Cardiac septum (tissue), 1 donor: ENCODE measurements at places on chromosomes 1 and 21. TPM values are rescaled to one million over a fixed set of nuclear protein-coding genes. Genes with fewer than 3 reads are reported as not detected.
A peak's percentile ranks its signal among the peaks of the same experiment; 100 is the strongest.

The MCOLN2 gene
- total RNA-seq, result 0.13 TPM

The NMNAT2 gene
- 1.9 TPM for total RNA-seq

The MARCKSL1 gene
- 12.0 TPM for total RNA-seq

The HAO2 gene
- not detected for total RNA-seq

- no peak for DNase-seq
These were observed 55.9 kb downstream of the C1orf87 start for GRCh38 chr1:60017508-60018205.

- DNase-seq, result no peak
These were observed 75.4 kb upstream of the CLDN14 start for GRCh38 chr21:36555199-36555800.

- DNase-seq, result no peak
These were observed 112.1 kb downstream of the PCP4 start for GRCh38 chr21:39979321-39979720.

DNA sequence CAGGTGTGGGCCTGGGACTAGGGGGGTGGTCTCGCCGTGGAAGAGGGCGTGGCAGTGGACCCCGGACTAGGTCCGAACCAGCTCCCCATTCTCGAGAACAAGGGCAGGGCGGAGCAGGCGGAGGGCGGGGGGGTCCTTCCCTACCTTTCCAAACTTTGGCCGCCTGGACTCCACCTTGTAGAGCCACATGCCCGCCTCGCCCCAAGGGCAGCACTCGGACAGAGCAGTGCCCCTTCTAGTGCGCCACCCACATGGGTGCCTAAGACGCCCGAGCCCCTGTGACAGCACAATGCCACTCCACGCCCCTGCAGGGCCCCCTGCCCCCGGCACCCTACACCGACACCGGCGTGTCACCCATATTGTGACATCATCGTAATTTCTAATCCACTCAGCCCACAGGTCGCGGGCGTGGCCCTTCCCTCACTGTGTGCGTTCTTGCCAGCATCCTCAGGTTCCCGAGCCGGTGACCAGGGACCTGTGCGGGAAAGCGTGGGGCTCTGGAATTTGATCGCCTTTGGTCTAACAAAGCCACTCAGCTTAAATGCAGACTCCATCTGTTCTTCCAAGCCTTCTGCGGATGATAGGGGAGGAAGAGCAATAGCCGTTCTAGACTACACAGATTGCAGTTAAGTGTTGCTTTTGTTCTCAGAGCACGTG lies 553 bp upstream of the STMN1 start:
- DNase-seq, result peak; percentile 74

DNA sequence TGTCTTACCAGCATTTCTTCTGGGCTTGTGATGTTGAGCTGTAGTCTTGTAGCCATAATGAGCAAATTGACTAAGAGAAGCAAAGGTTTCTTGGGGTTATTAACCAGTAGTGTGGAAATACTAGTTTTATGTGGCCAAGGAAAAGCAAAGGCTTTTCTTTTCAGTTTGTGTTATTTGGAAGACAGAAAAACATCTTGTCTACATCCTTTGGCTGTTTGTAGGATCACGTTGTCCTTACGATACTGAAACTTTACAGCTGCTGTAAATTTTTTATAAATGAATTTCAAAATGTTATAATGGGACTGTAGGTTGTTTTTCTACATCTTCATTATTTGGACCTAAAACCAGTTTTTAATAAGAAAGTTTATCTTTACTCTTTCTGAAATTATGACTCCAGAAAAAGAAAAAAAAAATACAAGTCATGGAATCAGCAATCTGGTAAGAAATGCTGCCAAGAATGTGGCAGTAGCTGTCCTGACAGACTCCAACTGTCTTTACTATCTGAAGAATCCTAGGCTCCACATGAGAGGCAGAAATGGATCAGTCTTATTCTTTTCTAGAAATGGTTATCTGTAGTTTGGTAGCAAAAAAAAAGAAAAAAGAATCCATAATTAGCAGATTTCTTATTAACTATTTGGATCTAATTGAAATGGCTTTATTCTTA lies 41.6 kb upstream of the QSOX1 start:
- DNase-seq, result no peak

DNA sequence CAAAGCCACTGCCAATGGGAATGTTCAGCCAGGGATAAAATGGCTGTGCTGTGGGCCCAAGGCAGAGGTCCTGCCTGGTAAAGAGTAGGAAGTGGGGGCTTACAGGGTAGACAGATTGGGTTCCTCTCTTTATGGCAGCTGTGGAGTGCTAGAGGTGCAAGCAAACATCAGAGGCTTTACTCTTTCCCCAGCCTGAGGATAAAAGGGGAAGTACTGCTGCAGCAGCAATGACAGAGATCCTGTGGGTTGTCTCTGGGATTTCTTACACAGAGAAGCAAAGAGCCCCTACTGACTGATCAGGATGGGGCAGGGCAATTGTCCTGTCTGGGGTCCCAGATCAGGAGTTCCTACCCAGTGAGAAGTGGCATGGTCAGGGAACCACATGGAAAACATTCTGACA lies 54.2 kb downstream of the DRAM2 start:
- DNase-seq, result no peak

- no peak for DNase-seq
These were observed 71.3 kb upstream of the PRDX6 start for GRCh38 chr1:173405834-173406233.

DNA sequence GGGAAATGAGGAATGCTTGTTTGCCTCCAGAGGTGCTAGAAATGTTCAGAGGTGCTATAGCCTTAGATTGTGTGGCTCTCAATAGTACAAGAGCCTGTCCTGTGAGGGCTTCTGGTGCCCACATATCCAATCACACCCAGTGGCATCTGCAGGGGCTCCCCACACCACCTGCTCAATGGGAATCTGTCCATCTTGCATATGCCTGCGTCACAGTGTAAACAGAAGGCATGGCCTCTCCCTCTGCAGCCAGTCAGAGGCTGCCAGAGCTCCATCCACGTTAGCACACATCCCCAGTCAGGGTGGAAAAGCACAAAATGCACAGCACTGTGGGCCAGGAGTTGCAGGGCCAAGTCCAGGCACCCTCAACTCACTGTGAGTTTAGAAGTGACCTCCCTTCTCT lies 113.6 kb upstream of the GRIK3 start:
- peak; percentile 12 for DNase-seq
